Activated CD4-positive, alpha-beta T cell treated with anti-CD3 and anti-CD28 coated beads for 36 hours (primary cell): ENCODE measurements at places on chromosomes 12 and 14. TPM values are rescaled to one million over a fixed set of nuclear protein-coding genes. Genes with fewer than 3 reads are reported as not detected.

The CCND2 gene
- 357 TPM for total RNA-seq

The EMP1 gene
- 12.9 TPM for total RNA-seq

The SRRM4 gene
- not detected for total RNA-seq

The DLK1 gene
- total RNA-seq, result not detected

The SPSB2 gene
- 2.2 TPM for total RNA-seq

The TAS2R9 gene
- not detected for total RNA-seq

The ADAM21 gene
- total RNA-seq, result 0.09 TPM

The ARMH4 gene
- not detected for total RNA-seq

The MYH6 gene
- total RNA-seq, result 0.14 TPM

The LRRC10 gene
- total RNA-seq, result not detected
